Pancreas (tissue), 10 donors: ENCODE measurements at places on chromosomes 12 and 14. TPM values are rescaled to one million over a fixed set of nuclear protein-coding genes. Genes with fewer than 3 reads are reported as not detected.

Gene CIPC
- total RNA-seq, result 12.6 TPM

Gene PLD4
- total RNA-seq, result 0.19 TPM

Gene ASB2
- 0.43 TPM for total RNA-seq

Gene OR6C2
- total RNA-seq, result not detected

Gene GARIN6
- not detected for total RNA-seq

Gene KITLG
- total RNA-seq, result 5.6 TPM

Gene SUOX
- total RNA-seq, result 14.7 TPM

Gene RNASE4
- total RNA-seq, result 13.6 TPM

DNA sequence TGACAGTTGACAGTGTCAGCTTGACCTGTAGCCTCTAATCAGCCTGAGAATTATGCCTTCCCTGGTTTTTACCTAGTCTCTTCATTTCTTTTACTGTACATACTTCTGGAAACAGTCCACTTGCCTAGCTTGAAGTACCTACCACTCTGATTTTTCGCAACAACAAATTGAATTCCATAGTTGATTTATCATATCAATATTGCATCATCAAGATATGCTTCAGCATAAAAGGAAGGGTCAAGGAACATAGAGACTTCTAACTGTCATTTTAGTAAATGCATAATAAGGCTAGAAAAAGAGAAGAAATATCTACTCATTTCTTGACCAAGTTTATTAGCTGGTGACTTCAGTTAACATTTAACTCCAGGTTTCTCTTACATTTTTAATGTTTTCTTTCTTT lies 174.2 kb upstream of the FAR2 start:
- no peak for DNase-seq
- H3K4me3 ChIP-seq, result no peak overlapping the region
- H3K36me3 ChIP-seq, result no peaks in the 10 kb centered on the region
- no peaks in the 10 kb centered on the region for H3K27me3 ChIP-seq

GRCh38 chr12:31742891-31743290 lies 14.1 kb upstream of the AMN1 start:
- no peak overlapping the region for H3K4me3 ChIP-seq
- no peaks in the 10 kb centered on the region for H3K36me3 ChIP-seq
- H3K4me1 ChIP-seq, result no peaks in the 10 kb centered on the region
- H3K27me3 ChIP-seq, result no peaks in the 10 kb centered on the region
- no peak overlapping the region for H3K27ac ChIP-seq

- H3K27me3 ChIP-seq, result no peaks in the 10 kb centered on the region
- no peaks in the 10 kb centered on the region for H3K36me3 ChIP-seq
- H3K4me3 ChIP-seq, result peak overlapping the region; percentile 60
- H3K27ac ChIP-seq, result no peak overlapping the region
- peaks cover 32% of the 10 kb centered on the region for H3K4me1 ChIP-seq
- DNase-seq, result no peak
Observed at GRCh38 chr12:27332407-27332713, 276 bp upstream of the BMAL2 start.

- DNase-seq, result no peak
- no peaks in the 10 kb centered on the region for H3K4me1 ChIP-seq
- no peaks in the 10 kb centered on the region for H3K27me3 ChIP-seq
- no peak overlapping the region for H3K4me3 ChIP-seq
- no peaks in the 10 kb centered on the region for H3K36me3 ChIP-seq
Observed at GRCh38 chr14:99260587-99261551, 11.1 kb downstream of the BCL11B start.

DNA sequence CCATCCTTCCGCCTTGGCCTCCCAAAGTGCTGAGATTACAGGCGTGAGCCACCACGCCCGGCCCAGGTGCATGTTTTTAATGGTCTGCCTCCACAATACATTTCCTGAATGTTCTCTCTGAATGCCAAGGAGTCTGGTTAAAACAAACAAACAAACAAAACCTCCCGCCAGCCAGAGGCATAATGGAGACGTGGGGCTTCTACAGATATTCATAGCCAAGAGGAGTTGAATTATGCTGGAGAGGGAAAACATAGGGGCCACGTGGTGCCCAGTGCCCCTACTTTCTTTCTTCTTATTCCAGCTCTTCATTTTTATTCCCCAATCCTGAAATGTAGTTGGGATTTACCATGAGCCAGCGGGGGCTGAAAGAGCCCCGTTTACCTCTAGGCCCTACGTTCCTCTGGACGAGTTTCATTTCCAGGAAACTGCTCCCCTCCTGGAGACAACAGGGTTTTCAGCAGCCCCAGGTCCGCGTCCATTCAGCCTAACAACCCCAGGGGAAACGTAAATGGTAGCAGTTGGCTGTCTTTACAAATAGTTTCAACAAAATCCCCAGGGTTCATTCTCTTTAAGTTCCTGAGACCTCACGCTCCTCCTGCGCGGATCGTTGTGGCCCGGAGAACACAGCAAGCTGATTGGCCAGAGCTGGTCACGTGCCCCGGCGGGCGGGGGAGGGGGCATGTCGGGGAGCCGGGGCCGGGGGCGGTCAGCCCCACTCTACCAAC lies 108.5 kb upstream of the ESRRB start:
- H3K4me1 ChIP-seq, result no peaks in the 10 kb centered on the region
- no peaks in the 10 kb centered on the region for H3K27me3 ChIP-seq
- peak overlapping the region; percentile 56 for H3K4me3 ChIP-seq

DNA sequence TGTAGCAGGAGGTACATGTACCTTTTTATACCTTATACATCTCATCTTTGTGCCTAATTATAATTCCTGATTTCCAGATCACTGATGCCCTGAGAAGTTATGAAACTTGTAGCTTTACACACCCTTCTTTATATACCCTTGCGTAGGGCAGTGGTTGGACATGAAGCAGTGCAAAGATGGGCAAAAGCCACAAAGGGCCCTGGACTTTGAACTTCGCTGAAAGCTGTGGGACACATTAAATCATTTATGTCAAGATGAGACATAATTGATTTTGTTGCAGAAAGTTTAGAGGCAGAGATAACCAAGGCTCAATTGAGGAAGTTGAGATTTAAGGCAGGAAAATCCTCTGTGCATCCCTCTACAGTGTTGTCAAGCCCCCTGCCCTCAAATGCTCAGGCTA lies 170.0 kb downstream of the SLC2A13 start:
- peaks cover 10% of the 10 kb centered on the region for H3K4me1 ChIP-seq
- H3K4me3 ChIP-seq, result no peak overlapping the region
- H3K27me3 ChIP-seq, result no peaks in the 10 kb centered on the region
- no peak overlapping the region for H3K27ac ChIP-seq
- H3K36me3 ChIP-seq, result no peaks in the 10 kb centered on the region
- no peak for DNase-seq

DNA sequence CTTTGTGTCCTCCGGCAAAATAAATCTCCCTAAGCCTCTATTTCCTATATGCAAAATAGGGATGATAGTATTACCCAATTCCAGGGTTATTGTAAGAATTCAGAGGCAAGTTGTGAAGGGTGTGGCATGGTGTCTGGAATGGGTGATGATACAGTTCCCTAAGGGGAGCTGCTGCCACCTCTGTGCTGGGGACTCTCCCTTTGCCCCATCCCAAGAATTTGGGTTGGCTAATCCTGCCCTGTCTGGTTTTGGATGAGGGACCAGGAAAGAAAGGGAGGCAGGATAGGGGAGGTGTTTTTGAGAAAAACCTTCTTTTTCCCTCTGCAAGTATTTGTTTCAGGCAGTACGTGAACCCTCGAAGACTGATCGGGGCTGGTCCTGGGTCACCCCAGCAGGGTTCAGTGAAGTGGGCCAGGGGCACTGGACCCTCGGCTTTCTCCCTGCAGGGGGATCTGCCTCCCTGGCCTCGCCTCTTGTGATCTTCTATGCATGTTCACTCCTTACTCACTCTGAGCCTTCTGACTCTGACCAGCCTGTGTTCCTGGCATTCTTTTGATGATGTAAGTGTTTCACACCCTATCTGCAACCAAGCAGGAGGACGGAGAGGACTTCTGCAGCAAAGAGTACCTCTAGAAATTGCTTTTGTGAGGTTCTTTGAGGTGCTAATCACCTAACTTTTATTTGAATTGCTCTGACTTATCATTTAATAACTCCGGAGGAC lies 60.8 kb downstream of the RASSF3 start:
- H3K27ac ChIP-seq, result peak overlapping the region; percentile 26
- H3K27me3 ChIP-seq, result no peaks in the 10 kb centered on the region
- H3K36me3 ChIP-seq, result no peaks in the 10 kb centered on the region
- H3K4me1 ChIP-seq, result peaks cover 80% of the 10 kb centered on the region

DNA sequence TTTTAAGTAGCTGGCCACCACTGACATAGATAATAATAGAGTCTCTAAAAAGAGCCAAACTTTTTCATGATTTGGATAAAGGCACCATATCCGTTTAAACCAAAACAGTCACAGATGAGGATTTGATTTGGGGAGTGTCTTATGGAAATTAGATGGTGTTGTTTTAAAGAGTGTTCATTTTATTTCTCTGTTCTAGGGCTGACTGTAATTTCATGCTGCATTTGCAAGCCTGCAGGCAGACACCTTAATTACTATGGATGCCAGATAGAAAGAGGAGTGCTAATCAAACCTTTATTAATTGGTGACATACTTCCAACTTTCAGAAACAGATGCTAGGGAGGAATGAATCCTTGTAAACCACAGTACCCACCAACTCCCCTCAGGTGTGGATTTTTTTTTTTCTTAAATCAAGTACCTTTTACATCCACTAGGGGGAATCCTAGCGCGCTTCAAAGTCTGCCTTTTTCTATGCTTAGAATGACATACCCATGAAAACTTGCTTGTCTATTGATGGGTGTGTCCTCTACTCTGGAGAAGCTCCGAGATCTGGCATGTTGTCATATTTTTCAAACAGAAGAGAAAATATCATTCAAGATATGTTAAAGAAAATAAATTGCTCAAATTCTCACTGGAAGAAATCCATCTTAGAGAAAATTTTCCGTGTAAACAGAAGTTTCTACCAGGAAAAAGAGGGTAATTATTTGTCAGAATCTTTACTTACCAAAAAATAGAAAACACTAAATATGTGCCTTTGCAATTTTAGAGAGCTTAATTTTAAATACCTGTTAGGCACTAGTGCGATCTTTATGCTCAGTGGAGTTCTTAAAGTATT lies 14.2 kb upstream of the PLXNC1 start:
- no peaks in the 10 kb centered on the region for H3K4me1 ChIP-seq
- no peak overlapping the region for H3K27ac ChIP-seq
- H3K36me3 ChIP-seq, result no peaks in the 10 kb centered on the region
- no peak overlapping the region for H3K4me3 ChIP-seq

DNA sequence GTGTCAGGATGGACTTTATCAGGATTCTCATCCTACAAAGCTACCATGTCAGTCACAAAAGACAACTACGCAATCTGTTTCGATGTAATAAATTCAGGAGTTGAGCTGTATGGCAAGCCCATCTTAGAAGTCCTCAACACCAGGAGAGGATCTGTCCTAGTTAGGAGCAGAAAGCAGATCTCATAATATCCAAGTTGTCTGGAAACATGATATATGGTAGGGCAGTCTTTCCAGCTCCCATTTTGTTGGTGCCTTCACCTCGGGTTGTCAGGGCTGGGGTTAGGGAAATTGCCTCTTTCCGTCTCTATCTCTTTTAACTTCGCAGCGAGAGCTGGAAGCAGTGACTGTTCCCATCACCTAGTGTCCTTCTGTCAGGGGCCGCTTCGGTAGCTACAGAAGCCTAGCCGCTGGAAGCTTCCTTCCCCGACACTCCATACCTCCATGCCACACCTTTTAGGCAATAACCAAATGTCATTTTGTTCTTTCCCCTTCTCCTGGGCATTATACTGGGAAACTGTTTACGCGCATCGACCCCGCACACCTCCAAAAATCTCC lies 1.4 kb downstream of the NIN start:
- H3K36me3 ChIP-seq, result no peaks in the 10 kb centered on the region
- H3K4me3 ChIP-seq, result peak overlapping the region; percentile 88
- no peaks in the 10 kb centered on the region for H3K4me1 ChIP-seq

- no peak overlapping the region for H3K4me3 ChIP-seq
- DNase-seq, result no peak
- H3K27ac ChIP-seq, result no peak overlapping the region
- no peaks in the 10 kb centered on the region for H3K27me3 ChIP-seq
- no peaks in the 10 kb centered on the region for H3K36me3 ChIP-seq
Observed at GRCh38 chr14:61661471-61662400, 33.6 kb upstream of the HIF1A start.

- H3K27ac ChIP-seq, result no peak overlapping the region
- no peak for DNase-seq
- no peak overlapping the region for H3K4me3 ChIP-seq
Observed at GRCh38 chr14:50798048-50798421, 32.9 kb downstream of the NIN start.

- H3K27me3 ChIP-seq, result no peaks in the 10 kb centered on the region
- H3K4me1 ChIP-seq, result no peaks in the 10 kb centered on the region
- DNase-seq, result no peak
- H3K27ac ChIP-seq, result no peak overlapping the region
- no peak overlapping the region for H3K4me3 ChIP-seq
Observed at GRCh38 chr14:91223028-91223783, 21.3 kb downstream of the GPR68 start.

DNA sequence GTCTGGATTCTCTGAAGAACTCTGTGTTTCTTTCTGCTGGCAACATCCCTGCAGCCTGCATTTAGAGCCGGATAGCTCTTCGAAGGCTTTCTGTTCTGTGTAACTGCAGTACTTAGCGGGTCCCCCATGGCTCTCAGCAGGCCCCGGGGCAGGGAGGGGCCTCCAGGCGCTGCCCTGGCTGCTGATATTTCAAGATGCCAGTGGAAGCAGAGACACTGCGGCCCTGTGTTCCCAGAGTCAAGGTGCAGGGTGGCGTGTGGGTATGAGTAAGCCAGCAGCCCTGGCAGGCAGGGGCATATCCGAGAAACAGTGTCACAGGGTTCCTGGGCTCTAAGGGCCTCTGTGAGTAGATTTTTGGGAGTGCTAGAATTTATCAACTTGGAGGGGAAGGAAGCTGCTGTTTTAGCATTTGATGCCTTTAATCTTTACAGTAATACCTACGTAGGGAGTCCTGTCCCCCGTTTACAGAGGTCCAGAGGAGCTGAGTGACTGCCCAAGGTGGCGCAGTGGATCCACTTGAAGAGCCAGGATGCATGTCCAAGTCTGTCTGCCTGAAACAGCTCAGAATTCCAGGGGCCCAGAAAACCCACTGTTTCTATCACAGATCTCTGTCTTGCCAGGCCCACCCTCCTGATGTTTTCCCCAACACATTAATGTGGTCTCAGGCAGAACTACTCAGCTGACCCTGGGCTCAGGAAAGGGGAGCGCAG lies 16.2 kb downstream of the ESRRB start:
- H3K4me3 ChIP-seq, result no peak overlapping the region
- no peaks in the 10 kb centered on the region for H3K4me1 ChIP-seq
- H3K27ac ChIP-seq, result no peak overlapping the region
- no peak for DNase-seq
- H3K36me3 ChIP-seq, result no peaks in the 10 kb centered on the region

DNA sequence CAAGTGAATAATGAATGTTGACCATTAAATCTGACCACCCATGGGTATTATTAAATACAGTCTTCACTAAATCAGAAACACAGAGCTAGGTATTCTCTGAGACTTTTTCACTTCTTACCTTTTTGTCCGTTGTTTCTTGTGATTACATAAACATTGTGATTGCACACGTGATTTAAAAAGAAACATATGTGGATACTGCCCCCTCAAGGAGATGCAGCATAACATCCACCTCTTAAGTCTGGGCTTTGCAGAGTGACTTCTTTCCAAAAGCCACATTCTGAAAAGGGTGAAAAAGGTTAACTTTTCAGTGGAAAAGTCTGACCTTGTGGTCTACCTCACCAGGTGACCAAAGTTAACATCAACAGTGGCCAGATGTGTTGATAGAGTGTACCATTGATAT lies 185.5 kb upstream of the FAR2 start:
- H3K27me3 ChIP-seq, result no peaks in the 10 kb centered on the region
- no peak overlapping the region for H3K4me3 ChIP-seq
- no peaks in the 10 kb centered on the region for H3K36me3 ChIP-seq
- no peak overlapping the region for H3K27ac ChIP-seq
- H3K4me1 ChIP-seq, result no peaks in the 10 kb centered on the region

GRCh38 chr14:20662968-20663732 lies 21.2 kb upstream of the RNASE4 start:
- DNase-seq, result peak; percentile 78
- peak overlapping the region; percentile 25 for H3K4me3 ChIP-seq
- no peak overlapping the region for H3K27ac ChIP-seq
- H3K4me1 ChIP-seq, result no peaks in the 10 kb centered on the region
- no peaks in the 10 kb centered on the region for H3K36me3 ChIP-seq
